ENCODE measurements at places on chromosomes 4 and X. TPM values are rescaled to one million over a fixed set of nuclear protein-coding genes. Genes with fewer than 3 reads are reported as not detected.

Gene CC2D2A
- polyA plus RNA-seq, result 57.8 TPM

Gene ADGRG4
- not detected for polyA plus RNA-seq

Gene TLR10
- 0.44 TPM for polyA plus RNA-seq

Gene SSX2B
- polyA plus RNA-seq, result 0.17 TPM

Gene KLHL4
- polyA plus RNA-seq, result 5.2 TPM

Gene HELT
- 0.16 TPM for polyA plus RNA-seq

Gene MOB1B
- 62.7 TPM for polyA plus RNA-seq

Gene CXorf49
- not detected for polyA plus RNA-seq

Gene HSFX1
- 1.8 TPM for polyA plus RNA-seq

Gene JCHAIN
- 1.1 TPM for polyA plus RNA-seq

DNA sequence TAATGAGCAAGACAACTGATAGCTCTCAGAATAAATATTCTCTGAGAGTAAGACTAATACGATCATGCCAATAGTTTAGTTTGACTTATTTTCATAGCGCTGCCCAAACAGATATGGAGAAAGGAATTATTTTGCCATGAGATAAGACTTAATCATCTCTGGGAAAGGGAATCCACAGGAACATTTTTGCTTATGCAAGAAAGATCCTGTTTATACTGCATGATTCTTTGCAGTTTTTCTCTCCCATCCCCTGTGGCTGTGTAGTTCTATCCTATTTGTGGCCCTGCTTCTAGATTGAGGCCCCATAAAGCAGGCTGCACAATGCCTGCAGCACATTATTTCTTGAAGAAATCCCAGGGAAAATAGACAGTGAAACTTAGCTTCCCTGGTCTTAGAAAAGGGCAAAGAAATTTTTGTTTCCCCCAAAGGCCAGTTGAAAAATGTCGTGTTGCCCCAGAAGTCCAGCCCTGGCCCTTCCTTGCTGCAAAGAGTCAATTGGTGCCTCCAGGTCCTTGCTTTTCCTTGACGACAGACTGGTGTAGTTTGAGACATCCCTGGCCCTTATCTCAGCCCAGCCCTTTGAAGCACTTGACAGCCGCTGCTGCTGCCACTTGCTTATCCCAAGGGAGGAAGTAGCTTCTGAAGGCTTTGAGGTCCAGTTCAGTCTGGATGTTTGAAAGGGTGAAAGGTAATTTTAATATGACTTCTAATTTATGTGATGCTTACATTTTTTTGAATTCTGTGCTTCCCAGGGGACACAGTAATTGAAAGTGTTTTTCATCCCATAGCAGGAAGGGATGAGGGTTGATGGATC, 45.0 kb upstream of the SH3RF1 start:
- DNase-seq, result no peak

DNA sequence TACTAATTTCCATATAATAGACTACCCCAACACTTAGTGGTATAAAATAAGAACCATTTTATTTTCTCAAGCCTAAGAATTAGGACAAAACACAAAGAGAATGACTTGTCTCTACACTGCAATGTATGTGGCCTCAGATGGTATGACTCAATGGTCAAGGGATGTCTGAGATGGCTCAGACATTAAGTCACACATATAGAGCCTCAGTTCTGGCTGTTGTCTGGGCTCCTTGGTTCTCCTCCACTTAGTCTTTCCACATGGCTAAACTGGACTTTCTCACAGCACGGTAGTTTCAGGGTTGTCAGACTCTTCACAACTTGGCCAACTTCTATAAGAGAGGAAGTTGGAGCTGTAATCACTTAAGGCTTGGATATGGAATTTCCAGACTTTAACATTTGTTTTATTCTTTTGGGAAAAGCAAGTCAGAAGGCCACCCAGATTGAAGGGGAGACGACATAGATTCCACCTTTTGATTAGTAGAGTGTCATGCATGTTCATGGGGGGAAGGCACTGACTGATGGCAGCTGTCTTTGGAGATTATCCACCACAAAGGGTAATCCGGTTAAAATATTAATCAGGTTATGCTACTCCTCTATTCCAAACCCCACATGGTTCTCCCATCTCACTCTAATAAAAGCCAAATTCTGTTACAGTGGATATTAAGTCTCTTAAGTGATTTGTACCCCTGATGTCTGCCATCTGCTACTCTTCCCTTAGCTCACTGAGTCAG, 9.4 kb downstream of the IL15 start:
- DNase-seq, result no peak

DNA sequence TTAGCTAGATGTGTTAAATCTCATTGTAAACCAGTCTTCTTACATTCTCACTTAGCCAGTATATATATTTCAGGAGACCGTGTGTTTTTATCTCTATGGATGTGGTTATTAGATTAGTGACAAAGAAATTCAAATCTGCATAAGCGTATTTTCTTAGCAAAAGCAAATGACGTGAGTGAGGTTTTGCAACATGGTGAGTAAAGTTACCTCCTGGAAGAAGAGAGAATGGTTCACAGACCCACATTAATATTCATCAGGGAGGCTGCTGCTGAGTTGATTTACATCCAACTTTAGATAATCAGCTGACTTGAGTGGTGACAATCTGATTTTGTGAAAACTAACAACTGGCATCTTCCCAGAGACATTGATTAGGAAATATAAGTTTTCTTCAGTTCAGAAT, 589.9 kb upstream of the GALNT7 start:
- no peak for DNase-seq

DNA sequence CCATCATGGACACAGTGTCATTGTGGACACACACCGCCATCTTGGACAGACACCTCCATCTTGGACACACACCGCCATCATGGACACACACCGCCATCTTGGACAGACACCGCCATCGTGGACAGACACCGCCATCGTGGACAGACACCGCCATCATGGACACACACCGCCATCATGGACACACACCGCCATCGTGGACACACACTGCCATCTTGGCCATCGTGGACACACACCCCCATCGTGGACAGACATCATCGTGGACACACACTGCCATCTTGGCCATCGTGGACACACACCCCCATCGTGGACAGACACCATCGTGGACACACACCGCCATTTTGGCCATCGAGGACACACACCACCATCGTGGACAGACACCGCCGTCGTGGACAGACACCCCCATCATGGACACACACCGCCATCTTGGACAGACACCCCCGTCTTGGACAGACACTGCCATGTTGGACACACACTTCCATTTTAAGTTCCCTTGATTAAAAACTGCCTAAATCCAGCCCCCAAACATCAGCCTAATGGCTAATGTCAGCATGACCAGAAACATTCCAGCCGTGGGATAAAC, 9.1 kb downstream of the ASMTL start:
- no peak for DNase-seq

DNA sequence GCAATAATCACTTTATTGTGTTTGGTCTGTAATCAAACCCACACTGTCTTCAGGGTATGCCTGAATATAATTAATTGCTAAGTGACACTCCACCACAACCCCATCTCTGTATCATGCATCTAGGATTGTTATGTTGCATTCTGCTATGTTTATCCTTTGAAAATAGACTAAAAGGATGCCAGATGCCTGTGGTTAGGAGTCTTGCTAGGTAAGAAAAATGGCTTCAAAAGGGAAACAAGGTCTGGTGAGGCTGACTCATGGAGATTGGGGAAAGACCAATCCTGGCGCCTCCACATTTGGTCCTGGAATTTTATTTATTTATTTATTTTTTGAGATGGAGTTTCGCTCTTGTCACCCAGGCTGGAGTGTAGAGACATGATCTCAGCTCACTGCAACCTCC, 360.5 kb upstream of the SLC7A11 start:
- no peak for DNase-seq

GRCh38 chr4:175542786-175543185, 269.3 kb downstream of the GPM6A start:
- peak; percentile 5 for DNase-seq

GRCh38 chrX:15242899-15243555, 26.9 kb downstream of the ASB9 start:
- DNase-seq, result no peak

DNA sequence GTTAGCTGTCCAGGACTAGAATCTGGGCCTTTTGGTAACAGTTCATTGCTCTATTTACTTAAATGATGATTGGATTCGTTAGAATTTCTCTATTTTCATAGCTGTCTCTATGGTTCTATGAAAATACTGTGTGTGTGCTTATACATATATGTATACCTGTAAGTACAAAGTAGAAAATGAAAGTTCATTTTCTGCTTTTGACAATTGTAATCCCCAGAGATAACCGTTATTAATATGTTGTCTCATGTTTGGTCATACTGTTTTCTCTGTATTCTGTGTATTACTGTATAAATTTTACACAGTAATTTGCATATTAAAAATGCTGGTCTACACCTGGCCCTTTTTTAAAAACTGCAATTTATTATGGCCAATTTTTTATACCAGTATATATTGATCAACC, 55.4 kb downstream of the CLCN3 start:
- no peak for DNase-seq

GRCh38 chr4:65696436-65696835, 26.1 kb upstream of the EPHA5 start:
- no peak for DNase-seq

- DNase-seq, result no peak
Observed at GRCh38 chr4:124189545-124189944, 523.0 kb downstream of the ANKRD50 start.

DNA sequence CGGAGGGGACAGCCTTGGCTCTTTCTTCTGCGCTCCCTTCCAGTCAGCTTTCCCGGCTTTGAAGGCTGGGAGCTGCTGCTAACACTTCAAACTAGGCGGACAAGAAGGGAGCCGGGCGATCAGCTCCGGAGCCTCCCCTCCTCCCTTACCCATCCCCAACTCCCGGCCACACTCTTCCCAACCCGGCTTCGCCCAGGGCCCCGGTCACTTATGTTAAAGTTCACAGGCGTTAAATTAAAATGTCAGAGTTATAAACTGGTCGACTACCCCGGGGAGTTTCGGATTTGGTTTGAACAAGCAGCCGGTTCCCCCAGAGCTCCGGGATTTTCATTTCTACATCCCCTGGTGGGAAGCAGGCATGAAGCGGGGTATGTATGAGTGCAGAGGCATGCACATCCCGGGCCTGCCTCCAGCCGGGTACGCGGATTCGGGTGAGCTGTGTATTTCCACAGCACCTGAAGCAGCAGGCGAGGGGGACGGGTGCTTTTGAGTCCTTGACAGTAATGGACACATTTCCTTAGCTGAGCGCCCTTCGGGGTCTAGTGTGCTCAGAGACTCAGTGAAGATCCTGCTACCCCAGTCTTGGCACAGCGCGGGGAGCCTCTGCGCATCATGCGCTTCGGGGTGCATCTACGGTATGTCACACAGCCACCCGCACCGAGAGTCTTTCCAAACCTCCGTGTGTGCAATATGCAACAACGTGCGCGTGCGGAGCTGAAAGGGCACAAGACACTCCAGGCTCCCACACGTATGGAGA, 880 bp downstream of the UNC5C start:
- DNase-seq, result no peak

DNA sequence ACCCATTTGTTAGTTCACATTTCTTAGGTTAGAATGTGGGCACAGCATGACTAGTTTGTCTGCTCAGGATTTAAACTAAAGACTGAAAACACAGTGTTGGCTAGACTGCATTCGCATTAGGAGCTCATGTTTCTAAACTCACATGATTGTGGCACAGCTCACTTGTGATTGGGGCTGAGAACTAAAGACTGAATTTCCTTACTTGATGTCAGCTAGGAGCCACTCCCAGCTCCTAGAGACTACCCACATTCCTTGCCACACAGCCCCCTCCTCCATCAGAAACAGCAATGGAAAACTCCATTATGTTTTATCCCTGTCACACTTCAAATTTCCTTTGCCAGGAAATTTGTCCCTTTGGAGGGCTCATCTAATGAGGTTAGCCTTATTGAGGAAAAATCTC, 170.2 kb upstream of the NUDT6 start:
- no peak for DNase-seq

DNA sequence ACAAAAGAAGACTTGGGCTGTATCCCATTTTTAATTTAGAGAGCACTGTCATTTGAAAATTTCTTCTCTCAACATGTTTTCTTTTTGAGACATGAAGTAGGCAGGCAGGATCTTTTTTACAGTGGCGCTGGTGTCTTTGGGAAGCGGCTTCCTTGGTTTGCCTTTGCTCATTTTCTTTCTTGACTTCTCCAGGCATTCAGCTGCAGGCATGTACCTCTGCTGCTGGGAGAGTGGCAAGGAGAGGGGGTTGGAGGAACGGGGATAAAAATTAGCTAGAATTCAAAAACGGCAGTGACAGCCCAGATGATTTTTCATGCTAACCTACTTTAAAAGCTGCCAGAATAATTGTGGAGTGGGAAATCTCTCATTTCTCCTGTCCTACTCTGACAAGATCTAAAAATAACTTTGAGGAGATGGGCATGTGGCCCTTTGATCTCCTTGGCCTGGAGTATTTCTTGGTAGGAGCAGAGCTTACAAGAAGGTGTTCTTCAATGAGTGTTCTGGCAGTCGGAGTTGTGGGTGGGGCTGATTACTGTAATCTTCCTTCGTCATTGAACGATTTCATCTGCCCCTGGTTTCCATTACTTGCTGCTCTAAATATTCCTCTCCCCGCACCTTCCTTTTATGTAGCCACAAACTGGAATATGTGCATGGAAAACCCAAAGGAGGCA, 54.8 kb downstream of the TBL1X start:
- no peak for DNase-seq

DNA sequence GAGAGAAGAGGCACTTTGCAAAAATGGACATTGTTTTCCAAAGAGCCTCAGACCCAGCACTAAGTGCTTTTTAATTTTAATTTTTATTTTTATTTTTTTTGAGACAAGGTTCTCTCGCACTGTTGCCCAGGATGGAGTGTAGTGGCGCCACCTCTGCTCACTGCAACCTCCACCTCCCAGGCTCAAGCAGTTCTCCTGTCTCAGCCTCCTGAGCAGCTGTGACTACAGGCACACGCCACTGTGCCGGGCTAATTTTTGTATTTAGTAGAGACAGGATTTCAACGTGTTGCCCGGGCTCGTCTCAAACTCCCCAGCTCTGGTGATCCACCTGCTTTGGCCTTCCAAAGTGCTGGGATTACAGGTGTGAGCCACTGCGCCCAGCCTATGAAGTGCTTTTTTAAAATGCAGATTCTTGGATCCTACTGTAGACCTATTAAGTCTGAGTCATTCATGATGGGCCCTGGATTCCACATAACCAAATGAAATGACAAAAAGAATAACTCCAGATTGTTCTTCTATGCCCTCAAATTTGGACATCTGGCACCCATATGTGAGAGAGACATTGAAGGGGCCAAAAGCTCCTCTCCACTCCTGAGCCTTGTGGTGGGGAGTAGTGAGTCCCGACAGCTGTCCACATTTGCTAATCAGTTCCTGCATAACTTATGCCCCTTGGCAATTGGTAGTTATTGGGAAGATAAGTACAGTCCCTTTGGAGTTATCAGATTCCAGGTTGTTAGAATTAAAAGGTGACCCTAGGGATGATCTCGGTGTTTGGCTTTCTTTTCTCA, 3.6 kb downstream of the NOCT start:
- DNase-seq, result no peak

GRCh38 chr4:13982010-13982409, 354.5 kb upstream of the BOD1L1 start:
- no peak for DNase-seq

Data from left renal cortex interstitium (tissue), 4 donors.